Activated CD8-positive, alpha-beta memory T cell treated with anti-CD3 and anti-CD28 coated beads for 1 hour (primary cell): ENCODE measurements at places on chromosomes 13 and 19.

- no peak for DNase-seq
These were observed 494.6 kb downstream of the MYO16 start for GRCh38 chr13:109123971-109124370.

- DNase-seq = no peak
These were observed 10.5 kb upstream of the ZNF112 start for GRCh38 chr19:44367024-44367423.

GRCh38 chr13:73991384-73991783 lies 142.8 kb downstream of the KLF12 start:
- DNase-seq = no peak

DNA sequence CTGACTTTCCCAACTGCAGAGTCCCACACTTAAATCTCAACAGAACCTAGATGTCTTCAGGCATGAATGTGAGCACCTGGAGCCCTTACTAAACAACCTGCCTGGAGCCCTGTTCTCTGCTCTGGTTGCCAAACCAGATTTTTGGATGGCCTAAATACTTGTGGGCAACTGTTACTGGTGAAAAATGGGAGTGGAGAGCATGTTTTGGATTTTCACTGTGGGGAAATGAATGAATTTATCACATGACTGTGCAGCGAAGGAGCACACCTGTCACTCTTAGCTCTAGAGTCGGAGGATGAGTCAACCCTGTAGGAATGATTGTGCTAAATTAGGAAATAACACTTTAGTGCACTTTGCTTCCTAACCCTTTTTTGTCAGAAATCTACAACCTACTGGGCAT lies 30.3 kb downstream of the SHISA2 start:
- DNase-seq = no peak

- peak; percentile 14 for DNase-seq
These were observed 25.4 kb upstream of the GPR12 start for GRCh38 chr13:26785838-26786630.

DNA sequence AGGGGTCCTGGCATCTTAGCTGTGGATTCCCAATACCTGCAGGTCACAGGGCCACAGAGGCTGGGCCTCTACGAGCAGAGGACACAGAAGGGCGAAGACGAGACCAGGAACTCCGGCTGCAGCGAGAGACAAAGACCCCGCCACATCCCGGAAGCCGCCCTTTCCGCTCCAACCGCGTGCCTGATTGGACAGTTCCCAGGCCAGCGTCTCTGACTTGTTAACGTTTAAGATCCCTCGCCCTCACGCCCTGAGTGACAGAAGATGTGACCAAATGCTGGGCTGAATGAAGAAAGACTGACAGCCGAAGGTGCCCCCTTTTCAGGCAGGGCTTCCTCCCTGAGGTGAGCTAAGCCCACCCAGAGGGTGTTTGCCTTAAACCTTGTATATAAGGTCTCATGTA lies at the start of gene ZNF98:
Gene ZNF98, minus strand, starts transcription at position 136 of the 400 bp plus-strand sequence. Its CDS starts 122 bp downstream, at position 14.
- no peak for DNase-seq

DNA sequence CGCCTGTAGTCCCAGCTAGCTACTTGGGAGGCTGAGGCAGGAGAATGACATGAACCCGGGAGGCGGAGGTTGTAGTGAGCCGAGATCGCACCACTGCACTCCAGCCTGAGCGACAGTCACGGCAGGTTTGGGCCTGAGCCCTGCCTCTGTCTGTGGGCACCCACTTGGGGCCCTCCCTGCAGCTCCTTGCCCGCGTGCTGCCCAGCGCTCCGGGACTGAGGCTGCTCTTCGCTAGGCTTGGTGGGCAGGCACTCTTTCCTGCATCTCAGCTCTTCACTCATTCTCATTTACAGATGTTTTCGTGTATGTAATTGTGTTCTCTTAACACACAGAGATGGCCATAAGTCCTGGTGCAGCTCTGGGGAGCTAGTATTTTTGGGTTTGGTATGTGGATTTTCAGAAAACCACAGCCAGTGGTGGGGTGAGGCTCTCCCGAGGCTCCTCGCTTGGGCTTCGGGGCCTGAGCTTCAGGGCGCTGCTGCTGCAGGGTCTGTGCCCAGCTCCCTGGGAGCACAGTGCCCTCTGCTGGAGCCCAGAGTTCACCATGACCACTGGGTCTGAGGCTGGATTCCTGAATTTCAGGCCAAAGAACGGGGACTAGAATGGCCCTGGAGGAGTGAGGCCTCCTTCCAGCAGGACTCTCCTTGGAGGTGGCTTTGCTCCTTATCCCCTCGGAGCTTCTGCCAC lies 15.2 kb downstream of the UPF1 start:
- no peak for DNase-seq

DNA sequence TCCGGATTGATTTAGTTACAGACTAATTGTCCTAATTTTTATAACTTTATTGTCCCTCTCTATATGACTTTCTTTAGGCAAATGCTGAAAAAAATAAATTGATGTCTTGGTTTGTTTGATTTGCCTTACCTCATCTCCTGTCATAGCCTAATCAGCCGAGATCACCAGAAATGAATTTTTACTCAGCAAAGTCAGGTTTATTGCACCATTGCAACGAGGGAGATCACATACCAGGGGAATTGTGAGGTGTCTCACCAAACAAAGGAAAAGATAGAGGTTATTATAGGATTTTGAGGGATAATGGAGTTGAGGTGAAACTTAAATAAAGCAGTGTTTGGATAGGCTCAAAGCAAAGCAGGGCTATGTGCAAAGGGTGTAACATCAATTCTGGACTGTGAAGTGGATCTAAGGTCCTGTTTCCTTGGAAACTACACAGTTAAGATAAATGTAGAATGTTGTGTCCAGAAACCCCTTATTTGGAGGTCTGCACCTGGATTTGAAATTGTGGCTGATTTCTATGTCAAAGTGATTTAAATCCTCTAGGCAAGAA lies 372.6 kb downstream of the OXGR1 start:
- no peak for DNase-seq

DNA sequence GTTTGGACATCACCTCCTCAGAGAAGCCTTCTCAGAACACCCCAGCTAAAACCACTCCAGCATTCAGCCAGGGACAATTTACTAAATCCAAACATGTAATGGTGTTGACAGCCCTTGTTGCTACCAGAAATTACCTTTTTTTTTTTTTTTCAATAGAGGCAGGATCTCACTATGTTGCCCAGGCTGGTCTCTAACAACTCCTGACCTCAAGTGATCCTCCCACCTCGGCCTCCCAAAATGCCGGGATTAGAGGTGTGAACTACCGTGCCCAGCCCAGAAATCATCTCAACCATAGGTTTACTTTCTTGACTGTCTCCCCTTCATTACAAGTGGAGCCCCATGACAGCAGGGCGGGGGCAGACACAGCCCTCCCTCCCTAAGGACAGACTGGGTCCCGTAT lies 9.2 kb downstream of the CLIP3 start:
- DNase-seq = no peak

- DNase-seq = no peak
These were observed 7.7 kb upstream of the TIMM50 start for GRCh38 chr19:39472746-39473442.

DNA sequence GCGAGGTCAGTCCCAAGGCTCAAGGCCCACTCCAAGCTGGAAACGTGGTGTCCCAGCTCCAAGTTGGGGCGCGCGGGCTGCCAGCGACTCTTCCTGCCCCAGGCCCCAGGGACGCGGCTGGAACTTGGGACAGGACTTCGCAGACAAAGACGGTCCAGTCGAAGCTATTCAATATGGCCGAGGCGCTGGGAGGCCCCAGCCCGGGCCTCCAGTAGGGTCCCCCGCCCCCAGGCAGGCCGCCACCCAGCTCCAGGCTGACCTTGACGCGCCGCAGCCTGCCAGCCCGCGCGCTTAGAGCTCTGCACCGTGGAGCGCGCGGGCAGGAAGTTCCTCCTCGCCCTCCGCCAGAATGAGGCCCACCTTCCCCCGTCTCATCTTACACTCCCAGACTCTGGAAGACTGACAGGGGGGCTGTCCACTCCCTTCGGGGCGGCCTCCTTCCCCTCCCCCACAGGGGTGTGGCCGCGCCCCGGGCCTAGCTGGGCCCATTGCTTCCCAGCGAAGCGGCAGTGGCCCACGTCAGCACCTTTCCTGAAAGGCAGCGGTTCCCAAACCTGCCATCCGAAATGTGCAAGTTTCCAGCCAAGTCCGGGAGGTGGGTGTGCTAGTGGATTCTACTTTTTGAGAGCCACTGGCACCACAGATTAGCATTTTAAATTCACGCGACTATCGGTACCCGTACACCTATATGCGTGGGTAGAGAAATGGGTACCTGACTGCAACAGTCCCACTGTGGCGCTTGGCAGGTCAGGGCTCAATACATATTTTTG lies at the start of gene CCDC8:
Gene CCDC8, minus strand, starts transcription at position 303 of the 770 bp plus-strand sequence. CDS start 754 bp downstream, outside the sequence.
- no peak for DNase-seq

DNA sequence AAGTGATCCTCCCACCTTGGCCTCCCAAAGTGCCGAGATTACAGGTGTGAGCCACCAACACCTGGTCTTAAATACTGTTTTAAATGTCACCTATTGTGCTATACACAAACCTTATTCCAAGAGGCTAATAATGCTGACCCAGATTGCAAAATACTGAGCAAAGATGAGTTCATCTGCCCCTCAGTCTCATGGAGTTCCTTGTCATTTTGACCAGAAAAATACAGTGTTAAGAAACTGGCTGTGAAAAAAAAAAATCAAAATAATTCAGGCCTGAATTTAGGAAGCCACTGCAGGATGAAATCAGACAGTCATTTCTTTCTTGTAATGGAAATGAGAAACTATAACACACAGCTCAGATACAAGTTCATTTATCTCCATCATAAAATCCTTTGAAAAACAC lies 59.9 kb downstream of the TBC1D4 start:
- no peak for DNase-seq

DNA sequence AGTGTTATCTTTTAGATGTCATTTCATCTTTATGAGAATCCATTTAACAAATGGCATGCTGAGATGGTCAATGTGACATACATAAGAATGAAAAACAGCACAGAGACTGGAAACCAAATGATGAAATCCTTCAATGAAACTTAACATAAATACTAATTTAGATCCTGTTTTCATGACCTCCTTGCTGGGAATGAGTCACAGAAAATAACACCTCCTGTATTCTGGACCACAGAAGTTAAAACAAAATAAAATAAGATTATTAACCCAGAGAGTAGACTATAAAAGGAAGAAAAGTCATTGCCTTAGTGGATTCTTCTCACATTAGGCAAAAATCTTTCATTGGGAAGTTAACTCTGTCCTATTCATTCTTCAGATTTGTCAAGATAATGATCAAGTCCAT lies 1.6 kb downstream of the DIAPH3 start:
- DNase-seq = no peak

GRCh38 chr19:44746946-44747738 lies 1.4 kb upstream of the BCL3 start:
- DNase-seq = peak; percentile 75

DNA sequence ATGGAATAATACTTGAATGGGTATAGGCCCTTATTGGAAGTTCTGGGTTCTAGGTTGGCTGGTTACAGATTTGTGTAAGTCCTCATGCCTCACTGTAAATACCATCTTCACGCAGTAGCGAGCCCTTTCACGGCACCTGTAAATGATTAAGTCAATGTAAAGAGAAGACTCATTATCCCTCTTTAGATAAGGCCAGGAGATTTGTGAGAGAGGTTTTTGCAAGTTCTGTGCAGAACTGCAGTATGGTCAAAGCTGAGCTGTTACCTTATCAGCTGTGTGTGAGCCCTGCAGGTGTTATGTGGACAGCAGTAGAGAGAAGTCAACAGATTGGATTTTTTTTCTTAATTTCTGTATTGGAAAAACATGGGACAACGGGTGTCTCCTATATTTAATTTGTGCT lies 141.6 kb downstream of the SHISA2 start:
- no peak for DNase-seq

GRCh38 chr13:50831512-50831911 lies 12.0 kb downstream of the DLEU7 start:
- no peak for DNase-seq

- no peak for DNase-seq
These were observed 112.5 kb downstream of the MYO16 start for GRCh38 chr13:108741930-108742329.

DNA sequence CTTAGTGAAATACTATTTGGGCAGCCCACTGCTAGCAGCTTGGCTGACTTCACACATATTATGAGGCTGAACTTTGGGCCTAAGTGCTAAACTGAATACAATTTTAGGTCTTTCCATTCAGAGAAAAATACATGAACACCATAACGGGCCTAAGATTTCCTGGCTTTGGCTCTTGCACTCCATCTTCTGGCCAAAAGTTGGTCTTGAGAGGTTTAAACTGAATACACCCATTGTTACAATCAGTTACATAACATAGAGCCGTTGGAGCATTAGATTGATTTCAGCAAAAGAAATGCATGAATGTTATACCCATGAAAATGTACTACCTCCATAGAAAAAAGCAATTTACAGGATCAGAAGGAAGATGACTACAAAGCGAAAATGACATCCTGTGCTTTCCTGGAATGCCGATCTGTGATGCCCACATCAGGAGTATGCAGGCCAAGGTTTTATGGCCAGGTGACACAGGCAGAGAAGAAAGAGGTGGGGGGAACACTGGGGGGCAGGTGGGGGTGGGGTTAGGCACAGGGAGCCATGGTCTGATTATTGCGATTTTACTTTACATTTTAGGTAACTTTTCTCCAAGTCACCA lies 11.1 kb upstream of the SHISA2 start:
- no peak for DNase-seq

DNA sequence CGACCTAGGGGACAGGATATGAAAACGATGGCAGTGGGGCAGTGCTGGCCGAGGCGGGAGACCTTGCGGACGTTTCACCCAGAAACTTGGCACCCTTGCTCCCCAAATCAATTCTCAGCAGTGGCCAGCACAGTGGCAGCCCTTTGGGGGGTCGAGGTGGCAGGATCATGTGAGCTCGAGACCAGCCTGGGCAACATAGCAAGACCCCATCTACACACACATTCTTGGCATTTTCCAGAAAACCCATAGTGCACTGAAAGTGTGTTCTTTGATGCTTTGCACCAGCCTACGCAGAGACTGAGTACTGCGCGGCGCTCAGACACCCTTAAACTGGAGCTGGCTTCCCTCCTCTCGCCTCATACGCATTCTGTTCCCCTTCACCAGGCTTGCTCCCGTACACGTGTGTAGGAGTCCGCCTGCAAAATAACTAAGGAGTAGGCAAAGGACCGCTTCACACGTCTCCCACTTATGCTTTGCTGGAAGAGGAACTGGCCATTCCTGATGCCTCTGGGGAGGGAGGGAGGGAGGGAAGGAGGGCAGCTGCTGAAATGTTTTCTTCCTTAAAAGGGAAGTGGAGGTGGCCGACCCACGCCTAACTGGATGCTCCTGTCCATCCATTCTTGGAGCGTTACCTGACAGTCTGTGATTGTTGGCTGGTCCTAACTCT lies 23.5 kb upstream of the MIER2 start:
- DNase-seq = no peak

DNA sequence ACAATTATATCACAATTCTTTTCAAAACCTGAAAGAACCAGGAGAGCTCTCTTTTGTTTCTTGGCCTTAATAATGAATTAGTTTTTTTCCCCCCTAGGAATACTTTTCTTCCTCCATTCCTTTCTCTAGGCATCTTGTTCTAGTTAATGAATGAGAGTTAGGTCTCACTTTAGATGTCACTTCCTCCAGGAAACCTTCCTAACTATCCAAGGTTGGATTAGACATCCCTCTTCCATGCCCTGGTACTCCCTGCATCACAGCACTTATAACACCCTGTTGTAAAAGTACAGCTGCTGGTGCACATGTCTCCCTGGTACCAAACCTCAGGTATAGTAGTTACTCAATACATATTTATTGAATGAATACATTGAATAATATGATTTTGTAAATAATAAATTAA lies 21.2 kb upstream of the DGKH start:
- no peak for DNase-seq
